Stimulated activated memory B cell treated with anti-CD40 and anti-IgM and Interleukin-4, amounts not matched to agents 10 μg/mL and 1 μg/mL and 100 μg/mL, for 72 hours (primary cell): ENCODE measurements at places on chromosomes 7 and 10.

GRCh38 chr7:12322284-12322902 is 81.3 kb downstream of the VWDE start:
- no peak for ATAC-seq

GRCh38 chr7:151694828-151695580 is 175.3 kb upstream of the RHEB start:
- no peak for ATAC-seq

- ATAC-seq, result peak; percentile 41
Measured at GRCh38 chr10:94299417-94299816, 63.3 kb downstream of the NOC3L start.

DNA sequence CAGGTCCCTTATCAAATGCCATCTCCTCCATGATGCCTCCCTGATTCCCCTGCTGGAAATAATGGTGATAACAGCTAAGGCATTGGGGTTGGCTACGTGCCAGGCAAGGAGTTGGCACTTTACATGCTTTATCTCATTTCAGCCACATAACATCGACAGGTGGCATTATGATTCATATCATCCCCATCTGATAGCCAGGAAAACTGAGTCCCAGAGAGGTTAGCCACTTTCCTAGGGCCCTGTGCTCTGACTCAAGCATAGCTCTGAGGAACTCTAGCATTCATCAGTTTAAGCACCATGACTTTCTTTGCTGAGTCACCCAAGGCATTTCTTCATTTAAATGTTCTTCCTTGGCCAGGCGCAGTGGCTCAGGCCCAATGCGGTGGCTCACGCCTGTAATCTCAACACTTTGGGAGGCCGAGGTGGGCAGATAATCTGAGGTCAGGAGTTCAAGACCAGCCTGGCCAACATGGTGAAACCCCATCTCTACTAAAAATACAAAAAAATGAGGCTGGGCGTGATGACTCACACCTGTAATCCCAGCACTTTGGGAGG is 6.6 kb downstream of the LEP start:
- no peak for ATAC-seq

GRCh38 chr7:135846339-135846738 is 97.7 kb upstream of the FAM180A start:
- no peak for ATAC-seq

DNA sequence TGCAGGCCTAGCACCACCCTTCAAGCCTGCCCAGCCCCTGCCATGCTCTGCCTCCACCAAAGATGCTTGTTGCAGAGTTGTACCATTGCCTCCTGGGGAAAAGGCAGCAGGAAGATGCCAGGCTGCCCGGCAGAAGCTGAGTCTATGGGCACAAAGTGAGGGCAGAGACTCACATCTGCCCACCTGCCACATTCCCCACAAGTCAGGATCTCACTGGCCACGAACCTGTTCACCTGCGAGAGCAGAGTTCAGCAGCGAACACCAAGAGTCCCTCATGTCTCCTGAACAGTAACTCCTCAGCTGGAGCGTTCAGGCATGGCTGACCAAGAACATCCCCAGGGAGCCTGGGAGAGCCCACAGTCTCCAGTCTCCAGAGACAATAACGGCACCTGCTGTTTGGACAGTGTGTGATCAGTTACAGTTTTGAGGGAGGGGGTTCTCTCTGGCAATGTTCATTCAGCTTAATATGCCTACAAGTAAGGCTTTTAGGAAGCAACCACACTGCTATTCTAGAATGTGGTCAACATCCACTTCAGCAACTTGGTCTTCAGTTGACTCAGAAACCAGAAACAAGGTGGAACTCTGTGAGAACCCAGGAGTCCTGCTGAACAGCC is 78.5 kb downstream of the GRID1 start:
- ATAC-seq, result peak; percentile 4

GRCh38 chr10:20847512-20847911 is 49.6 kb downstream of the NEBL start:
- ATAC-seq, result no peak

DNA sequence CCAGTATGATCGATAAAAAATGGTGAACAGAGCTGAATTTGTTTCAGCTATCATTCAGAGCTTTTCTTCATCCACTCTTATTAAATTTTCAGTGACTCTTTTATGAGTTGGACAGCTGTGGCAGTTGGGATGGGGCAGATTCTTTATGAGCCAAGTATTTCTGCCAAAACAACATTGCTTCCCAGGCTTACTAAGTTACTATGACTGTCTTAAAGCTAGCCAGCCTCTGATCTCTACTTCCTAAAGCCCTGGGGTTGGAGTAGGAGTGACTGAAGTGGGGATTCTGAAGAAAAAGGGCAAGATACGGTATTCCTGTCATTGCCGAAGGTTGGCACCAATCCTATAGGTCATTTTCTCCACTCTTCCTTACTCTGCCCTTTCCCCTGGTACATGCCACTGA is 12.7 kb downstream of the RPP30 start:
- no peak for ATAC-seq

- no peak for ATAC-seq
Measured at GRCh38 chr10:91271886-91272285, 51.4 kb downstream of the PCGF5 start.

GRCh38 chr10:132229834-132230556 is 43.2 kb downstream of the DPYSL4 start:
- ATAC-seq, result peak; percentile 50

DNA sequence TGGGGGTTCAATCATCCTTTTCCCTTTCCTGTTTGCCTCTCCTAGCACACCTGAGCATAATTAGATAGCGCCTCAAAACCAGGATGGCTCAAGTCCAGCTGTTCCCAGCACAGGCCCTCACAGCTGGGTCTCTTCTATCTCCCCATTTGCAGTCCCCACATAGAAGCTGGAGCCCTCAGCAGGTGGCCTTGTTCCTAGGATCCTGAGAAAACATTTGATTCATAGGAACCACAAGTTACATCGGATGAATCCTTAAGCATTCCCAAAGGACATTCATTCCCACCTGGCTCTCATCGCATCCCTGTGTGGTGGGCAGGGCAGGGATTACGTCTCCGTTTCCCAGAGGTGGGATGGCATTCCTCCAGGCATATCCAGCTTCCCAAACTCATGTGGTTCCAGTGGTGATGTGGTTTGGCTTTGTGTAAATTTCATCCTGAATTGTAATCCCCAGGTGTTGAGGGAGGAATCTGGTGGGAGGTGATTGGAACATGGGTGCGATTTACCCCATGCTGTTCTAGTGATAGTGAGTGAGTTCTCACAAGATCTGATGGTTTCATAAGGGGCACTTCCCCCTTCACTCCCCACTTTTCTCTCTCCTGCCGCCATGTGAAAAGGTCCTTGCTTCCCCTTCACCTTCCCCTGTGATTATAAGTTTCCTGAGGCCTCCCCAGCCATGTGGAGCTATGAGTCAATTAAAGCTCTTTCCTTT is 49.8 kb upstream of the LEP start:
- no peak for ATAC-seq

DNA sequence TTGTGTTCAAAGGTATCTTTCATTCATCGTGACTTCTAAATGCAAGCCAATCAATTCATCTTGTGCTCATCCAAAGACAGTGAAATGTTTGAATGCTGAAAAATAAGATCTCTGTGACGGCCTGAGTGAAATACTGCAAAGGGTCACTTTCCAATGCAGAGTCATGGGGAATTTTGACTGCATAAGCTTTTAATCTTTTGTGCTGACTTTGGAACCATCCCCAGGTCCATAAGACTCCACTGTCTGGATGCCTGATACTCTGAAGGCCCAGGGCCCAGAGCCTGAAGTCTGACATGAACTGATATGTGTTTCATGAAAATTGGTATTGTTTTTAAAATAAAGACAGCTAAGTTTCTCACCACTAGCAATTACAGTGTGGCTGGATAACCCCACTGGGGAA is 39.0 kb downstream of the PPP1R3C start:
- ATAC-seq, result no peak

GRCh38 chr10:124737221-124737620 is 7.0 kb downstream of the FAM53B start:
- no peak for ATAC-seq

- ATAC-seq, result no peak
Measured at GRCh38 chr7:4958477-4959301, at the start of gene MMD2. MMD2 (minus strand) TSS chr7:4959187; CDS start chr7:4959017, 170 bp downstream.

GRCh38 chr10:83153714-83154113 is 985.6 kb upstream of the GHITM start:
- ATAC-seq, result no peak

DNA sequence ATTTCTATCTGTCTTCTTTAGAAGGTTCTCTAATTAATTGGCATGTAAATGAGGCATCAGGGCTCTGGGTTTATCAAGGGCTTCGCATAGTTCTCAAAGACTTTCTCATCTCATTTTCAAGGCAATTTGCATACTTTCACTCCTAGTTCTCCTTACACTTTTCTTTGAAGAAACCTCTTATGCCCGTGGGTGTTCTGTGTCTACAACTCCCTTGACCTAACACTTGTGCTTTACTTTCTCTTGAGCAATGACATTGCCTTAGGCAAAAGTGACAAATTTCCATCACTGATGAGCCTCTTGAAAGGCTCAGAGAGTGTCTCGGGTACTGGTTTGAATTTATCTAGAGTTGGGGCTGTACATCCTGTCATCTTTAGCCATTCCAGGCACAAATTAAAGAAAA is 74.7 kb upstream of the ITPRID1 start:
- no peak for ATAC-seq

DNA sequence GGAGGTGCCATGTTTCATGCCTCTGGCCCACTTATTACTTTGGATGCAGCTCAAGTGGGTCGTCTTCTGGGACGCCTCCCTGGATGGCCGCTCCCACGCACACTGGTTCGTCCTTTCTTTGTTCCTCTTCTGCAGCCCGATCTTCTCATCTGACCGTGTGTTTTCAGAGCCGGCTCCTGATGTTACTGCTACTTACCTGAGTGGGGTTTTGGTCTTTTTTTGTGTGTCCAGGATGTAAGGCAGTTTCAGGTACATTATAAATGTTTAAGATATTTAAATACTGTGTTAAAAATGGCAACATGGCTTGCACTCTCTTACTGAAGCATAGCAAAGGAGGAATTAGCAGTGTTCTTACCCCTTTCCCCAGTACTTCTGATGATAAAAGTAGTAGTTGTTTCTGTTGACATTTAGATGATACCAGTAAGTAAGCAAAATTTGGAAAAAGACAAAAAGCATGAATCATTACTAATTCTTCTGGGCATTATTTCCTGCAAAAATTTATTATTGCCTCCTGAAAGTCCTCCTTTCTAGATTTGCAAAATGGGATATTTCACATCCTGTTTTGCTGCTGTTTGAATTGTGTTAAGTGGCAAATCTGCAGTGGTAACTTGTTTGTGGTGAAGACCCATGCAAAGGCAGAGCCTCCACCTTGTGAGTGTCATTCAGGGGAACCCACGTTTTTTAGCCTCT is 59.4 kb downstream of the SHH start:
- peak; percentile 78 for ATAC-seq

DNA sequence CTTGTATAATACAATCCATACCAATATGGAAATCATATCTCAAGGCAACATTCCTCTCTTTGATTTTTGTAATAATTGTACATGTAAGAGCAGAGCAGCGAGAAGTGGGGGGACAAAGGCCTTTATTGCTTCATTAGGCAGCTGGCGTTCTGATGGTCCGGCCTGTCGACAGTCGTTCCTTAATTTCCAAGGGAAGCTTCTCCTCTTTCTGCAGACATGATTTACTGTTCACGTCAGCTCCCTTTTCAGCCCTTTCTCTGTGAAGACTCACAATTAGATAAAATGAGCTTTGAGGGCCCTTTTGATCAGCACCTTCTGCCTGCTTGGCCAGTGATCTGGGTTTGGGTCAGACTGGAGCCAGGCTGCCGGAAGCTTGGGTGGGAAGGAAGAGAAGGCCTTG is 65.6 kb upstream of the CTBP2 start:
- no peak for ATAC-seq

DNA sequence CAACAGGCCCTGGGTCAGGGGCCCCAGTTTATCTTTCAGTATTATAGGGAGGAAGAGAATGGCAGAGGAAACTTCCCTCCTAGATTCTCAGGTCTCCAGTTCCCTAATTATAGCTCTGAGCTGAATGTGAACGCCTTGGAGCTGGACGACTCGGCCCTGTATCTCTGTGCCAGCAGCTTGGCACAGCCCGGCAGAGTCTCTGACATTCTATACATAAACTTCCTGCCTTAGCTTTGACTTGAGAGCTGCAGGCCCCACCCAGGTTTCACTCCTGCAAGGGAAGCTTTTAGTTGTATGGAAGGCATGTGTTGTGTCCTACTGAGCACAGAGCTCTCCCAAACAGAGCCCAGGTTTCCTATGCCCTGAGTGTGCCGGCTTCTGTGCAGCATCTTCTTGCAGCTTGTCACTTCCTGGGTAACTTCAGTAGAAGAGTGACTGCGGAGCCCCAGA is 205.6 kb upstream of the PRSS58 start:
- no peak for ATAC-seq

DNA sequence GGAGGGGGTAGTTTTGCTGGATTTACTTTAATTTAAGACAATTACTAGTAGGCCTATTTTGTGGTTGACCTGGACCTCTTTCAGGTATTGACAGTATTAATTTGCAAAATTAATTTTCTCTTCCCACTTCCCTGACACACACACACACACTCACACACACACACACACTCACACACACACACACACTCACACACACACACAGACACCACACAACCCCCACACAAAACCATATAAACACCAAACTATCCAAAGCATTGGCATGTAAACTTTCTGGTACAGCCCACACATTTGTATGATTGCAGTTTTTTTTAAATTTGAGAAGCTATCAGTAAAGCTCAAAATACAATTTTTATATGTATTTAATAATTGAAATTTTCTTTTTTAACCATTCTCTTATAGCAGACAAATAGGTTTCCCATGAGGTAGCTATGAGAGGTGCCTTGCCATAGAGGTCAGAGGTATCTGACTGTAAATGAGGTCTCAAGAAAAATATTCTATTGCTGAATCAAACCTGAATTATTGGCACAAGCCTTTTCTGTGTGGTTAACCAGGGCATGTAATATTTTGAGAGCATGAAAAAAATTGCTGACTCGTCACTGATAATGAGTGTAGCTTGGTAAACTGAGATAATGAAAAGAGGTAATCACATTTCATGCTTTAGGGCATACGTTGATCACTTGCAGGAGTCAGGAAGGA is 306.5 kb downstream of the GATA3 start:
- ATAC-seq, result no peak

DNA sequence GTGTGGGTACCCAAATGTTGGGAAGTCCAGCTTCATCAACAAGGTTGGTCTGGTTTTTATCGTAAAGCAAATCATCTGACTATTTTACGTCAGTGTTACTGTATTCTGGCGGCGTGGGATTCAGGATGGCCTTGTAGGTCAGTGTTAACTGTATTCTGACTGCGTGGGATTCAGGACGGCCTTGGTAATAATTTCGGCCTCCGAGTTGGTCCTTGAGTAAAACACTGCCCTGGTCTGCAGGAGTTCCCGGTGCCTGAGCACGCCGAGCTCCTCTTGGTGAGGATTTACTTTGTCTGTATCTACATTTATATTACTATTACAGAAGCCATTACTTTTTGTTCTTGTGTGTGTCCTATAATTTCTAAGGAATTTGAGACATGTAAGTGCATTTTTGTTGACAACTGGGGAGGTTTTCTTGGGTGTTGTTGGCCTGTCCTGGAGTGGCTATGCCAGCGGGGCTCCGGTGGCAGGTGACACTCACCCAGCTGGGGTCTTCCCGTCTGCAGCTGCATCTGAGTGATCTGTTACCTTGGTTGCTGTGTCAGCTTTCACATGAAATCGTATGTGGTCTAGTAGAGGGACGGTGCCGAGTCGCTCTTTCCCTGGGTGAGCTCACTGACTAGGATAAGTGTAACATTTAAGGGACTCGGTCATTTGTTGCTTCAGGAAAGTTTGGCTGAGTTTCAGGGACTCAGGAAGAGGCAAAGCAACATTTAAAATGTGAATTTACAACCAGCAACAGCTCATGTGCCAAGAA is 9.2 kb downstream of the GTPBP4 start:
- ATAC-seq, result no peak

GRCh38 chr10:88049204-88049603 is 185.8 kb downstream of the PTEN start:
- no peak for ATAC-seq
